ENCODE measurements at places on chromosomes 5 and 9.

DNA sequence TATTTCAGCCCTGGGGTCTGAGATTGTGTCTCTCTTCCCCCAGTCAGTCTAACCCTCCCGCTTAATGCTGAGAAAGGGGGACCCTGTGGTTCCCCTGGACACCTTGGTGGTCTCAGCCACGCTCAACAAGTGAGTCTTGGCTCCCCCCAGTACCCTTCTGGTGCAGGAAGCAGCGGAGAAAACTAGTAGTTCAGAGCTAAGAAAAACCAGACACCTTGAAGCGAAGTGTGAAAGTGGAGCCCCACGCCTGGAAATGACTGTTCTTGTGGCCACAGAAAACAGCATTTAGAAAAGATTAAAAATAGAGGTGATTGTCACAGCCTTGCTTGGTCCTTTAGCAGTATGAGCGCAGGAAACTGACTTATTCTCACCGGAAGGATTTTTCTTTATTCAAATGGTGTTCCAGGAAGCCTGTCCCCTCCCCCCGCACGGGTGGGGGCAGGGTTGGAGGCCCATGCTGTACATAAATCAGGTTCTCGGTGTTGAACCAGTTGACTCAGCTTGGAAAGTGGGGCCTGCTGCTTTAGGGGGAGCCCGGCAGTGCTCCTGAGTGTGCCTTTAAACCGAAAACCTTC, 8.1 kb downstream of the ARPC5L start:
- peak; percentile 51 for DNase-seq

DNA sequence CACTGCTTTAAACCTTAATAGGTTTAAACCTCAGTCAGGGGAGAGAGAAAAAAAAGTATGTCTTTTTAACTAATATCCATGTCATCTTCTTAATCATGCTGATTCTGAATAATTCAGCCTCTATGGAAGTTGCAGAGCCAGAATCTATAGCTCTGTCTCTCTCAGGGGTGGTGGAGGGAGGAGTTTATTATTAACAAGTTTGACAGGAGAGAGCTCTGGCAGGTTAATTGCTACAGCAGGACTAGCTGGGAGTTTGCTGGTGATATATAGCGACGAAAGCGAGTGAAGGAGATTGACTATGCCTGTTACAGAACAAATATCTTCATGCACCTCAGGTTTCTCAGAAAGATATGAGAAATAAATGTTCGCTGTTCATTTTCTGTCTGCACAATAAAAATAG, 586.4 kb downstream of the TLE4 start:
- no peak for DNase-seq

GRCh38 chr5:130642461-130642860, 522.6 kb downstream of the HINT1 start:
- no peak for DNase-seq

GRCh38 chr9:108156270-108156998, 666.9 kb upstream of the KLF4 start:
- no peak for DNase-seq

GRCh38 chr5:111869681-111870080, 112.7 kb upstream of the NREP start:
- peak; percentile 39 for DNase-seq

GRCh38 chr5:37272511-37272910, 23.3 kb upstream of the CPLANE1 start:
- DNase-seq: peak; percentile 85

All from EL (cell line).